ENCODE measurements at places on chromosomes 16 and 17.

DNA sequence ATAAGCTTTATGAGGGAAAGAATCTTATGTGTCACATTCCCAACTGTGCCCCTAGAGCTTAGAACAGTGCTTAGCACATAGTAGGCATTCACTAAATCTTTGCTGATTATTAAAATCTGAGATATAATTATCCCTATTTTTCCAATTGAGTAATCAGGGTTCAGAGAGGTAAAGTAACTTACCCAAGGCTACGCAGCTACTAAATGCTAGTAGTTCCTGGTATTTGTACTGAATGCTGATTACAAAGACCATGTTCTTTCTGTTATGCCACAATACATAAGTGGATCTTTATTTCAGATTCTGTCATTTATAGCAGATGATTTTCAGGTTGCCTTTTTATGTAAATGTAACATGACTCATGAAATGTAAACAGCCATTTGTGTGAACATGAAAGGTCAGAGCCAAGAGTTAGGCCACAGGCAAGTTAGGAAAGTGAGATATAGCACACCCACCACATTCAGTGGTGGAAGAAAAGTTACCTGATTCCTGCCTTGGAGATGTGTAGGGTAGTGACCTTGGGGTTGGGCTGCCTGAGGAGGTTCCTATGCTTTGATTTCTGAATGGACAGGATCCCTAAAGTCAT is 77.2 kb downstream of the FTO start:
- no peak for DNase-seq

GRCh38 chr16:59522826-59523225 is 788.7 kb upstream of the GOT2 start:
- DNase-seq = no peak

DNA sequence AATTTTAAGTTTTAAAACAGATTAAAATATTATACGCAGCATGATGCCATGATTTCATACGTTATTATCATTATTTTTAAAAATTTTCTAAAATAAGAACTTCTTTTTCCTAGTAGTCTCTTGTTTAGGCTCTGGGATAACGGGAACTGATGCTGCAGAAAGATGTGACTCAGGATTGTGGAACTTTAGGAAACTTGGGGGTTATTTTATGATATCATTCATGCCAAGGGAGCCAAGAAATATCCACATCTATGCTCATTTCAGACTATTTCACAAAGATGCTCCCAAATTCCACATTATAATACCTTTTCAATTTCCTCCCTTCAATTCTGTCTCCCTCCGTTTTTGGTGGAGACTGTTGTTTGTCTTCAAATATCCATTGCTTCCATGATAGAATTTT is 236.4 kb downstream of the HS3ST3A1 start:
- DNase-seq = no peak

GRCh38 chr17:50841949-50842354 is 6.6 kb downstream of the WFIKKN2 start:
- peak; percentile 20 for DNase-seq

GRCh38 chr17:31148205-31148604 is 53.4 kb downstream of the NF1 start:
- no peak for DNase-seq

GRCh38 chr17:74987909-74988711 is 678 bp downstream of the CDR2L start:
- DNase-seq = peak; percentile 62

DNA sequence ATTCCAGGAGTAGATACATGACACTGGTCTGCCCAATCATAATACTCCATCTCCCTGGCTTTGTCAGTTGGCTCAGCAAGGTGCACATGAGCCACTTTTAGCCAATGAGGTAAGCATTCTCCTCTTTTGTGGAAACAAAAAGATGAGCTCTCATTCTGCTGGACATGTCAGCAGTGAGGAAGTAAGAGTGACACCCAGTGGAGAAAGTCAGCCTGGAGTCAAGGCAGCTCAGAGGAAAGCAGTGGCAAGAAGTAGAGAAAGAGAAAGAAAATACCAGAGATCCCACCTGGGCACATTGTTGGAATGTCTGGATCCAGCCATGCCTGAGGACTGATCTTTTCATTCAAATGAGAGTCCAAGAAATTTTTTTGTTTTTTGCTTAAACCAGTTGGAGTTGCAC is 496.9 kb upstream of the C16orf82 start:
- DNase-seq = peak; percentile 3

DNA sequence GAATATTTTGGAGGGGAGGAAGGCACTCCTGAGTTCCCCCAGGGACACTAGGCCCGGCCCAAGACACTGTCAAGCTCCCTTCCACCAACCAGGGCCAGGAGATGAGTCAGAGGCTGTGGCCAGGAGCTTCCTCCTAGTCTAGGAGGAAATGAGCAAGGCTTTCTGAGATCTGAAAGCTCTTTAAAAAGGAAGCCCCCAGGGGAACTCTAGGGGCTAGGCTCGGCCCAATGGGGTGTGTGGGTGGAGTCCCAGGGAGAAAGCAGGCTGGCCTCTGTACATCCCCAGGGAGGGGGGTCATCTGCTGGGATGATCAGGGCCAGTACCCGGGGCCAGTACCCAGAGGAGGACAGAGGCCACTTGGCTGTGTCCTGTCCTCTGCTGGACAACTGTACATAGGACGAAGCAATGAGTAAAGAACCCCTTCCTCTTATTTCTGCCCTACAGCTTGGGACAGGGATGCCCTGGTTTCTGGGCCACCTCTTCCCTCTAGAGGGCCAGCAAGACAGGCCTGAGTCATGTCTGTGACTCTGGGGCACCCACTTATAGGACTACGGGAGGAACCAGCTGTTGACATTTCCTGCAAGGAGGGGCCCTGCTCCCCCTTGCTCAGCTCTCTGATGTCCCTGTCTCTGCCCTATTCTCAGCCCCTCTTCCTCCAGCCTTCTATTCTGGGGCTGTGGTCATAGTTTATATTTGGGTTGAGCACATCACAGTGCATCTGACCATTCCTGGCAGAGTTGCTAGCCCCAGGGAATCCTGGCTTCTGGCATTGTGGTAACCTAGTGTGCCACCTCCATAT is 2.7 kb downstream of the FHOD1 start:
- DNase-seq = peak; percentile 79

DNA sequence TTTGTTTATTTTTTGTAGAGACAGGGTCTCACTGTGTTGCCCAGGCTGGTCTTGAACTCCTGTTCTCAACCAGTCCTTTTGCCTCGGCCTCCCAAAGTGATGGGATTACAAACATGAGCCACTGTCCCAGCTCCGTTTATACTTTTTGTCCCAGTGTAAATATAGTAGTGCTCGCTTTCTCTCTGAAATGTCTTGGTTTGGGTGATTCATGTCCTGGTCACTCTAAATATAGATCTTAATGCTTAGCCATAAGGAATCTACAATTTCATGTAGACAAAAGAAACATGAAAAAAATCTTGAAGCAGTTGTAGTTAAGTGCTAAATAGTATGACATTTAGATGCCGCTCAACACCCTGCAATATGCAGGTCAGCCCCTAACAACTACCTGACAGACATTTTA is 126.9 kb downstream of the KATNIP start:
- no peak for DNase-seq

DNA sequence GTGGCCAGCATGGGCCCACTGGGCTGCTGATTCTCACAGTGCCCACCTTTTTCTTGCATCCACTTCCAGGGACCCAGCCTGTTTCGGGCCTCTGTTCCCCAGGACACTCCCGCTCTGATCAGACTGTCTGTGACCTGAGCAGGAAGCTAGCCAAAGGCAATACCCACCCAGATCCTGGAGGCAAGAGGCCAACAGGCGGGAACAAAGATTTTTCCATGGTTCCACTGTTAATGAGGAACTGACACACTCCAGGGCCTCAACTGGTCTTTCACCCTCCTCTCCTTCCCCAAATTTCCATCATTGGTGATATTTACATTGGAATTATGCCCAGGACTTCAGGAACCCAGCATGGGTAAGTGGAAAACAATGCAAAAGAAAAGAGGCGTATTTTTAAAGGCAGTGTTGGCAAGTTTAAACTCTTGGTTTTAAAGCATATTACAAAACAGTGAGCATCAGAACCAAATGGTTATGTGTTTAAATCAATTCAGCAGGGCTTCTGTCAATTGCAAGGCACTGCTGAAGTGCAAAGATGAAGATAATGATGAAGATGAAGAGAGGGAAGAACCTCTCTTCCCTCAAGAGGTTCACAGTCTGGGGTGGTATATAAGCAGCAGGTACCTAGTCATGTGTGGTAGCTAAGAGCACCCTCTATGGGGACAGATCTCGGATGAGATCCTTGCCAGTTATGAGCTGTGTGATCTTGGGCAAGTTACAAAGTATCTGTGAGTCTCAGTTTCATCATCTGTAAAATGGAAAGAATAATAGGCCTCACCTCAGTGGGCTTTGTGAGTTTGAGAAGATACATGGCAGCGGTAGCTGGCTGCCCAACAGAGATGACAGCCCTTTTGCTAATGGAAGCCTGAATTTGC is 14.4 kb upstream of the ATP2A3 start:
- no peak for DNase-seq

- DNase-seq = no peak
These were observed 12.1 kb upstream of the CD300LD start for GRCh38 chr17:74604200-74604599.

- DNase-seq = no peak
These were observed 37.2 kb upstream of the BCAR1 start for GRCh38 chr16:75288596-75289120.

DNA sequence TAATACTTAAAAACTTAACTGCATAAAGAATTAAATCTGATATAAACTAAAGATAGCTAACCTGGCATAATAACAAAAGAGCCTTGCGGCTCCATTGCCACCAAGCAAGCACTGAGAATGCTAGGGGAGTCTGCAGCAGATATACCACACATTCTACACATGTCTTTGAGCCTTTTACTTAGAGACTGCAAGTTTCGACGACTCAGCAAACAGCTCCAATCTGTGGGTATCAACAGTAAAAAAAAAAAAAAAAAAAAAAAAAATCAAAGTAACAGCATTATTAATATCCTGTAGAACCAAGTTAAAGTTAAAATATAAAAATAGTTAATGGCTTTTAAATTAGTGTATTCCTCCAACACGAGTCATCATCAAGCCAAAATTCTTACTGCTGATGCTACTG is 27.8 kb upstream of the INTS2 start:
- DNase-seq = no peak

- no peak for DNase-seq
These were observed 17.9 kb downstream of the ENGASE start for GRCh38 chr17:79092567-79092966.

DNA sequence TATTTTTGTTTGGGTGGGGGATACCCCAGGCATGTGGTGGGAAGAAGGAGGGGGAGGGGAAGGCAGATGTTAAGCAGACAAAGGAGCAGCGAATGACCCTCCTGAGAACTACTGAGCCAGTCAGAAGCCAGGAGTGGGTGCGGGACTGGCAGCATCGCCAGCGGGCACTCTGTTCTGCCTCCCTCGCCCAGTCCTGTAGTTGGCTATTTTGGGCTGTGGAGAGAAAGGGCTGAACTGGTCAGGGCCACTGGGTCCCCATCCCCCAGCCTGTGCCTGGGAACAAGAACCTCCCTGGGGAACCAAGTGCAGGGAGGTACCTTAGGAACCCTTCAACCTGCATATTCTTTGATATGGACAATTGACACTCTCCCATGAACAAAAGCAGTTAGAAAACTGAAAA is 6.4 kb downstream of the LRRC3C start:
- DNase-seq = no peak

DNA sequence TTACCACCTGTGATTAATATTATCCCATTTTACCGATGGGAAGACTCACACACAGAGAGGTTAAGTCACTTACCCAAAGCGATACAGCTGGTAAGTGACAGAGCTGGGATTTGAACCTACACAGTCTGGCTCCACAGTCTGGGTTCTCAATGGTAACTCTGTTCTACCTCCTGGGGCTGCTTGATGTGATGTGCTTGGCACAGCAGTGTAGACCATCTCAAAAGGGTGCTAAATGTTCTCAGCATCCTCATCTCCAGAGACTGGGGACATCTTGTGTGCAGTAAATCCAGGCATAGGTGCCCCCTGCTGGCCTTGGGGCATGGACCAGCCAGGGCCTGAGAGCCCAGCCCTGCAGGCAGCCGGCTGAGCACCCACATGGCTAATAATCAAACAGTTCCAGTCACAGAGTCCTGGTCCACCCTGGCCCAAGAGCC is 15.4 kb upstream of the KATNB1 start:
- peak; percentile 1 for DNase-seq

- no peak for DNase-seq
These were observed 11.8 kb upstream of the CLTC start for GRCh38 chr17:59607817-59608403.

DNA sequence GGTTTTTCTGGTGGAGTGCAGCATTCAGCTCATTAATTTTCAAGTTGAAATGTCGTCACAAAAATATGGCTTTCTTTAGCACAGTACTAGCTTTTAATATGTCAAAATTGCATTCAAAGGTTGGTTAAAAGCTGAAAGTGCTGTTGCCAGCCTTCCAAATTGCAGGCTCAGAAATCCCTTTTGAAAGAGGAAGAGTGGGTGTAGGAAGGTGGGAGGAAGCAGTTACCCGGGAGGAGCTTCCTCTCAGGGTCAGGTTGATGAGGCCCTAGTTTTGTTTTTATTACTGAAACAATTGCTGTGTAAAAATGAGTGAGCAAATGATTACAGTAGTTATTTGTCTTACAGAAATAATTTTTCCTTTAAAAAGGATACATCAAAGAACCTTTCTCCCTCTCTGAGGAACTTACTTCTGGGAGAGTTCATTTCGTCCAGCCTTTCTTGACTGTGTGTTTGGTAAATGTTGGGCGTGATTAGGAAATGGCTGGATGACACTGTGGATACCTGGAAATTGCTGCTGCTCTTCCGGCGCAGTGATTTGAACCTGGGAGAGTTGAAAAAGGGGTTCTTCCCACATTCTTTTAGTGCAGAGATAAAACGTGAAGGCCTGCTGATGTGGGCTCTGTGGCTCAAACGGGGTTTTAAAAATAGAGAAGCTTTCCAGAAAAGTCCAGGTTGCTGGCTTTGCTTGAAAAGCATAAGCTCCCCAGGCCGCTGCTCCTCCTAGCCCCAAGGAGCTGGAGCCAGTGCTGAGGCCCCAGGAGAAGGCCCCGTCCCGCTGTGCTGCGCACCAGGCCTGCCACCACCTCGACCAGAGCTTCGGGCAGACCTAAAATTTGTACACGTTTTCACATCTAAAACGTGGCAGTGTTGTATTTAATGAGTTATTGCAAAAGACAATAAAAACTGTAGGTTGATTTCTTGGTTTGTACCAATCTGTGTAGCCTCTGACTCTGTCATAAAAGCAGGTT is 41.7 kb downstream of the SEC14L1 start:
- DNase-seq = no peak

- DNase-seq = no peak
These were observed 211.0 kb upstream of the GSE1 start for GRCh38 chr16:85401917-85402766.

- no peak for DNase-seq
These were observed 8.6 kb downstream of the CHD9NB start for GRCh38 chr16:53043986-53044601.

DNA sequence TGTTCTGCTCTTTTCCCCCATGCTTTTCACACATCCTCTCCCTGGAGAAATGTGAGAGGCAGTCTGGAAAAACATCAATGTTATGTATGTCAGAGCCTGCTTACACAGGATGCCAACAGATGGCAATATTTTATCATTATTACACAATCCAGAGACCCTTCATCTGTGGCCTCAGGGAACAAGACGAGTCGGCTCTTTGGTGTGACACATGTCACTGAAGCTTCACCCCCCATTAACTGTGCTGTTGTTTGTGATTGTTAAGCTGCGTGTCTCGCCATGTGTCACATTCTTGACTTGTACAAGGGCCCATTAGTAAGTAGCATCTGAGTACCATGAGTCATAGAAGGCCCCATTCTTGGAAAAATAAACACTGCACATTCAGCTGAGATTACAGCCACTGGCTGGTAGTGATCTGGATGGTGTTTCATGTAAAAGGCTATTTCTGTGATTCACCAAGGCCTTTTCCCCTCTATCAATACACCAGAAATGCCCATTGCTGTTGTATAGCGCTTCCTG is 682.1 kb upstream of the SOX9 start:
- DNase-seq = peak; percentile 91

GRCh38 chr16:1001096-1001495 is 19.5 kb downstream of the SOX8 start:
- DNase-seq = no peak
